Heart left ventricle (tissue), 16 donors: ENCODE measurements at places on chromosomes 11 and 22.

DNA sequence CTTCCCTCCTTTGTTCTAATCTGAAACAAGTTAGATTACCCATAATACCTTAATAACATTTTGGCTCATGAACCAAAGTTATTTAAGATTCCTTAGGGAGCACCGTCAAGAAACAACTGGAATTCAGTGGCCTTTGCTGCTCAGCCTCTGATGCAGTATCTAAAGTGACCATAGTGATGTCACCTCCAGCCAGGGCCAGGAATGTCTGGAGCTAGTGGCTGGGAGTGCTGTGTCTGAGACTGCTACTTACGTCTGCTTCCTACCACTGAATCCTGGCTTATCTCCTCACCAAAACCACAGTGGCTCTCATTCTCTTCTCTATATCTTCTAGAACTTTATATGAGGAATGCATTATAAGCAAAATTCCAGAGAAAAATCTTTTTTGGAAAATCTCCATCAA is 658.0 kb downstream of the DLG2 start:
- DNase-seq = peak; percentile 25

DNA sequence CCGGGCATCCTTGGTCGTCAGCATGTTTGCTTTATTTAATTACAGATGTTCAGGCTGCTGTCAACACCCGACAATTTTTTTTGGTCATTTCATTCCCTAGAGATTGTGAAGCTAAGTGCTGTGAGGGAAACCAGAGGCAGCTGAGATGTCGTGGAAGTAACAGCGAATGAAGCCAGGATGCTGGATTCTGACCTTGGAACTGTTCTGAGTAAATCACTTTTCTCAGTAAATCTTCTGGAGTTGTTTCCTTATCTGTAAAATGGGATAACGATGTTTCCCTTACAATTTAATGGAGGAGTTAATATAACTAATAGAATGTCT is 390 bp upstream of the CKAP5 start:
- no peak for DNase-seq

DNA sequence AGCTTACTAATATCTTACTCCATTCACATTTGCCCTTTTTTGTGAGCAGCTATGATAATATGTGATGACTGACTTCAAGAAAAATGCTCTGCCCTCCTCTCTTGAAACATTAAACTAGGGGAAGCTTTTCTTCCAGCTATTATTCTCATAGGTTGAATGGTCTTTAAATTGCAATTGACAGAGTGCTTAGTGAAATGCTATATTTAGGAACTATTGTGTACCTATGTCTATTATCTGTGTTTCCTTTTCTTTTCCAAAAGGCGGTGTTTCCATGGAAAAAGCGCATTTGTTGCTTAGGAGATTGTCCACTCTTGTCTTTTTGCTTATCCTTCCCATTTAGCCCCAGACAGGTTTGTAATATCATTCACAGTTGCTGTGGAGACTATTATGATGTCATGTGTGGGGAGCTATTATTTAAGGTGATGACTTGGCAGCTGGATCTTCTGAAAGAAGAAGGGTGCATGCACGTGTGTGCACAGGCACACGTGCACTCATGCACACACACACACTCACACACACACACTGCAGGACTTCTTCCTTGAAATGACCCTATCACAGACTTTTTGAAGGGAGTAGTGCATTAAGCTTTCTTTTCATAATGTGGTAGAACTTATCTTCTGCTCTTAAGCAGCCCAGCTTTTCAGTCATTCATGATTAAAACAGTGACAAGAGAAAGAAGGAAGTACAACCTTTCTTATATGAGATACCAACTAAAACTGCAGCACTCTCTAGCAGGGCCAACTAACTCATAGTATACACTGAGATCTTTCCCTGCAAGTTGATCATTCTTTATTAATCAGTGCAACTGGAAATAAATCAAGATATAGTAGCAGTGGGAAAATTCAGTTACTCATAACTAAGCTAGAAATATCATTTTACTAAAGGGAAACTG is 340.8 kb upstream of the MTNR1B start:
- no peak for DNase-seq

GRCh38 chr11:119488256-119488995 is 65.5 kb upstream of the THY1 start:
- DNase-seq = no peak

GRCh38 chr11:99257131-99257530 is 236.4 kb downstream of the CNTN5 start:
- no peak for DNase-seq

- peak; percentile 82 for DNase-seq
Observed at GRCh38 chr11:44634401-44635281, 69.2 kb downstream of the CD82 start.

DNA sequence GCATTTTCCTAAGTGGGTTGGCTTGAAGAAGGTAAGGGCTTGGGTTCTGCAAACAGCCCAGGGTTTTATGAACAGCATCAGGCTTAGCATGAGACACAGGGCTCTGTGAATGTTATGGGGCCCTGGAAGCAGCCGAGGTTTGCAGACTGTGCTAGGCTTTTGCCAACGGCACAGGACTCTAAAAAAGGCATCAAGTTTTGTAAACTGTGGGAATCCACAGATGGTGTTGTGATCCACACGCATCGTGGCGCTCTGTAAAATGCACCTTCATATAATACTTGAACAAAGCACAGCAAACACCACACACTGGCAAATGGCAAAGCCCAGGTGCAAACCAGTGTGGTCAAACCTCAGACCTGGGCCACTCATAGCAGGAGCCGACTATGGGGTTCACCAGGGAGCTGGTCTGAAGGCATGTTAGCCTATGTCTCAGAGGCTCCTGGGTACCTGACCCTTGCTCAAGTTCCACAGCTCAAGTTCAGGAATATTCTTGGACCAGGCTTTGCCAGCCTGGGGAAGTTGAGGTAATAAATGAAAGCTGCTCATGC is 2.4 kb upstream of the SLCO2B1 start:
- DNase-seq = no peak

DNA sequence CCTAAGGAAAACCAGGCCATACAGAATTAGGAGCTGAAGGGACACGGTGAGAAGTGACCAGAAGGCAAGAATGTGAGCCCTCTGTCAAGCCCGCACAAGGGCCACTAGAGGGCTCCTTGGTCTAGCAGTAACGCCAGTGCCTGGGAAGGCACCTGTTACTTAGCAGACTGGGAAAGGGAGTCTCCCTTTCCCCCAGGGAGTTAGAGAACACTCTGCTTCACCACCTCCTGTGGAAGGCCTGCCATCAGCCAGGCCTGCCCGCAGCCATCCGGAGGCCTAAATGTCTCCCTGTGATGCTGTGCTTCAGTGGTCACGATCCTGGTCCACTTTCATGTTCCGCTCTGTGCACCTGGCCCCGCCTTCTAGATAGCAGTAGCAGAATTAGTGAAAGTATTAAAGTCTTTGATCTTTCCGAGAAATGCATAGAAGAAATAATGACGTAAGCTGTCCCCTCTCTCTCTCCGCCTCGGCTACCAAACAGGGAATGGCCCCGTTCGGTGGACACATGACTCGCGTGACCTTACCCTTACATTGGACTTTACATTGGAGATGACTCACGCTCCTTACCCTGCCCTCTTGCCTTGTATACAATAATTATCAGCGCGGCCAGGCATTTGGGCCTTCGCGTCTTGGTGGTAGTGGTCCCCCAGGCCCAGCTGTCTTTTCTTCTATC is 10.7 kb upstream of the GSTP1 start:
- peak; percentile 45 for DNase-seq

GRCh38 chr11:1820463-1821325 is 14.1 kb upstream of the SYT8 start:
- no peak for DNase-seq

- DNase-seq = no peak
Observed at GRCh38 chr11:132821014-132821413, 711.3 kb downstream of the OPCML start.

- DNase-seq = no peak
Observed at GRCh38 chr11:3617990-3618389, 23.8 kb downstream of the ART5 start.

GRCh38 chr11:133078591-133079404 is 453.5 kb downstream of the OPCML start:
- no peak for DNase-seq

DNA sequence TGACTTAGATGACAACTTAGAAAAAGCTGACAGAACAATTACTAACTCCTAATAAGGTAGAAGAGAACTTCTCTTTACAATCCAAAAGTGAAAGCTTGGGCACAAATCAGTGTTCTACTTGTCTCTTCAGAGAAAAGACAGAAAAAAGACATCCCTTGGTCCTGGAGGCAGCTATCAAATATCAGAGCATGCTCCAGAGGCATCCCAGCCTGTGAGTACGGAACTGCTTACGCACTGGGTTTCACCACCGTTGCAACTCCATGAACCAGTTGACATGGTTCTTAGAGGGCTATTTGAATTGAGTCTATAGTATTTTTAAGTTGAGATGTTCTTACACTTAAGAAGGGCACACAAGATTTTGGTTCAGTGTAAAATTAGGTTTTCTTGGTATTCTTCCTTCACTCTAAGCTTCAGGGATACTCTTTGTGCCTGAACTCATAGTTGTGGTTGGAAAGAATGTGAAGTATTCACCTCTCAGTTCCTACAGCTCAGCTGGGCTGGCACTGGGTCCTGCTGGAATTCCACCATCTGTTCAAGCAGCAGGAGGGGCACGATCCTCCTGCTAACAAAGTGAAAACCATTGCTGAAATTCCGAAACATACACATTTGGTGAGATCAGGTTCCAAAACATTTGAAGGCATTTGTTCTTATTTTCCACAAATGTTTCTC is 6.3 kb downstream of the AKIP1 start:
- no peak for DNase-seq

DNA sequence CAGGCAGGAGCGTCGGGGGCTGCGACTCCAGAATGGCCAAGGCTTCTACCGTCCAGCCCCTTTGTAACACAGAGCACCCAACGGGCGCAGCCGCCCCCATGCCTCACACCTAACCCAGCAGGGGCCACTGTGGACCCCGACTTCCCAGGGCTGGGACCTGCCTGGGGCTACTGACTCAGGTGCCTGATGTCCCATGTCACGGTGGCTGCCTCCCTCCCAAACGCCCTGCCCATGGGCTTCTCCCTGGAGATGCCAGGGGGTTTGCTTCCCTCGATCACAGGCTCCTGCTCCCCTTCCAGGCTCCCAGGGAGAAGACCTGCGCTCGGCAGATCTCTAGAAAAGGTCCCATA is 84.0 kb downstream of the MYEOV start:
- no peak for DNase-seq

DNA sequence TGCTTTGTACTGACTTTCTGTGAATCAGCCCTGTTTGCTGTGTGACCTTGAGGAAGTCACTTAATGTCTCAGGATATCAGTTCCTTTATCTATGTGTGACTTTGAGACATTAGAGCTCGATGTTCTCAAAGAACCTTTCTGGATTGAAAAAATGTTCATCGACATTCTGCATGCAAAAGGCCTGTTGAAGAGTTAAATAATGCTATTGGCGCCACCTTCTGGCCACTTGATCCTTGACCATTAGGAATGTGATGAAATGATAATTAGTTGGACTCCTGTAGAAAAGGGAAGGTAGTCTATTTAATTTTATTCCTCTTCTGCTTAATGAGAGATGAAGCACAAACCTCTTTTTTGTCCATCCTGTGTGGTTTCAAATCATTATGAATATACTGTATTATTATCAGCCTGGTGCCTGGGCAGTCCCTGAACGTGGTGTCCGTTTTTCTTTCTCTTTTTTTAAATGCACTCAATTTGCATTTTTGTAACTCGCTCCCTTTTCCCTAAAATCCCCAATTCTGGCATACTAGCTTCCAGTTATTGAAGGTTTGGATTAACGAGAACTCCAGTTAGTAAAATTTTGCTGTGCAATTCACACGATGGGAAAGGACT is 20.7 kb downstream of the ELF5 start:
- peak; percentile 31 for DNase-seq

- peak; percentile 74 for DNase-seq
Observed at GRCh38 chr11:70073871-70074371, 4.2 kb upstream of the ANO1 start.
